ENCODE measurements at places on chromosomes 1 and 21. TPM values are rescaled to one million over a fixed set of nuclear protein-coding genes. Genes with fewer than 3 reads are reported as not detected.

Gene S100PBP
- total RNA-seq: 17.8 TPM

Gene PCP4
- not detected for total RNA-seq

Gene MAEL
- total RNA-seq: not detected

Gene CLCA4
- not detected for total RNA-seq

Gene NPL
- total RNA-seq: 2.2 TPM

Gene KPRP
- total RNA-seq: not detected

Gene LCE1D
- total RNA-seq: not detected

Gene KRTAP21-2
- not detected for total RNA-seq

Gene GJA5
- 0.18 TPM for total RNA-seq

Gene LCE1F
- total RNA-seq: not detected

Gene PRELP
- total RNA-seq: 0.65 TPM

Gene IL24
- total RNA-seq: 0.81 TPM

Gene C1QTNF12
- total RNA-seq: not detected

Gene TMEM125
- total RNA-seq: not detected

Gene DESI2
- 42.1 TPM for total RNA-seq

Gene NR5A2
- total RNA-seq: 0.32 TPM

Gene CELA3A
- not detected for total RNA-seq

Gene PSMD4
- total RNA-seq: 120 TPM

Gene MAP1LC3C
- total RNA-seq: not detected

Gene WNT3A
- total RNA-seq: not detected

Gene LORICRIN
- total RNA-seq: not detected

Gene HSF2BP
- 2.0 TPM for total RNA-seq

Gene EPHX1
- total RNA-seq: 125 TPM

Gene IL19
- total RNA-seq: not detected

Gene MCOLN2
- total RNA-seq: 1.8 TPM

Gene GNG4
- not detected for total RNA-seq

Gene TMEM167B
- 20.2 TPM for total RNA-seq

Gene U2AF1
- total RNA-seq: 11.5 TPM

Gene MAGI3
- total RNA-seq: 6.2 TPM

Gene BLACAT1
- not detected for total RNA-seq

Gene S100A7
- not detected for total RNA-seq

Gene CFH
- 799 TPM for total RNA-seq

Gene ZYG11A
- total RNA-seq: not detected

Gene SPATC1L
- 20.9 TPM for total RNA-seq

Gene TAL1
- 0.16 TPM for total RNA-seq

Gene AHDC1
- total RNA-seq: 18.3 TPM

Gene MX2
- total RNA-seq: 7.0 TPM

Gene APOBEC4
- total RNA-seq: not detected

Gene ENTREP3
- 7.6 TPM for total RNA-seq

Gene OR2T33
- total RNA-seq: not detected

Gene SETDB1
- 17.7 TPM for total RNA-seq

Gene CATSPERE
- 0.36 TPM for total RNA-seq

Gene OR2L8
- not detected for total RNA-seq

Gene LCE1B
- total RNA-seq: not detected

Data from cardiac atrium fibroblast (primary cell).